ENCODE measurements at places on chromosomes 12 and 14.

DNA sequence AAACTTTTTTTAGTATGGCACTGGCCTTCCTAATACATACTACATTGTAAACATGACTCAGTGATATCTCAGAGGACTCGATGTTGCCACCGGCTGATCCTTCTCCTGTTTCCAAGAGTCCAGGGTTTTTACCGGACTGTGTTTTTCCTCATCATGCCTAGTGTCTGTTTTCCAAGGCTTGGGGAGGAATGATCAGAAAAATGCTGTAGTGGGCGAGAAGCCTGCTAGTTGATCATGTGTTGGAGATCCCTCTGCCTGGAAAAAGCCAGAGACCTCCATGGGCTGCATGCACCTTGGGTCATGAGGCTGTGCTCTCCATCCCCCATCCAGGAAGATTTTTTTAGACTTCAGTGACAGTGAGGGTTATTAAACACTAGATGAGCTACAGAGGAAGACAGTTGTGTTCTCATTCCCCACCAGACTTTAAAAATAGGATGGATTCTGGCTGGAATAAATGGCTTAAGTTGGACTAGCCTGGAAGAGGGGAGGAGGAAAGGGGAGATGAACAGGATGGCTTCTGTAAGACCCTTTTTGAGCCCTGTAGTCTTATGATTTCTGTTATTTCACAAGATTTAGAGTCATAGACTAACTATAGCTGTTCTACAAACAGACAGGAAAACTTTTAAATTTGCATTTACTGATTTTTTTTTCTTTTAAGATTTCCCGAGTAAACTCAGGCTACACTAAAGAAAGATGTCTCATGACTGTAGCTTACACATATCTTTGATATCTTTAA lies 145.7 kb downstream of the SAMD4A start:
- no peak for DNase-seq

DNA sequence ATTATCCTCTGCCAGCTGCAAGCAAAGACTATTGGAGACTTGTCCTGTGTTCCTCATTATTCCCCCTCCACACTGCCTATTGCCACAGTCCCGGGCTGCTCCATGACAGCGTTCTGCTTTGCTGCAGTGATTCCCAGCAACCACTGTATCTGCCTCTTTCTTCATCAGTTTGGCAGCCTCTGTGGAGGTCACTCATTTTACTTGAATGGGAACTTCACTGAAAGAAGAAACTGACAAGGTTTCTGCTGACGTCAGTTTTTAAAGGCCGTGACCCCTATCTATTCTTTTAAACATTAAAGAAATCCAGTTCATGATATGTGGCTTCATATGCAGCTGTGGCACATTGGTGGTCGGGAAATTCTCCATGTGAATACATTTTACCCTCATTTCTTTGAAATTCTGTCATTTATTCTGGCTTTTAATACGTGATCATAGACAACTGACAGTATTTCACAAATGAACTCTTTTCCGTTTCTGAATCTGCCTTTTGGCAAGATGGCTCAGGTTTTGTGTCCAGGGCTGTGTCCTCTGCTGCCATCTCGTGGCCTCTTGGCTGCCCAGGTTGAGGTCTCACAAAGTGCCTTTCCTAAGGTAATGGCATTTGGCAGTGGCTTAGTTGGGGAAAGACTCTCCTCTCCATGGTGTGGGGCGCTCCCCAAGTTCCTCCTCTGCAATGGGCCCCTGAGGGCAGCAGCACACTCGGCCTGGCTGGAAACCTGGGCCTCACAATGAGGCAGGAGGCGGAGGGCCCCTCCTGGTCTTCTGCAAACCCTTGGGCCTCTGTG lies 5.8 kb downstream of the TMEM253 start:
- no peak for DNase-seq

DNA sequence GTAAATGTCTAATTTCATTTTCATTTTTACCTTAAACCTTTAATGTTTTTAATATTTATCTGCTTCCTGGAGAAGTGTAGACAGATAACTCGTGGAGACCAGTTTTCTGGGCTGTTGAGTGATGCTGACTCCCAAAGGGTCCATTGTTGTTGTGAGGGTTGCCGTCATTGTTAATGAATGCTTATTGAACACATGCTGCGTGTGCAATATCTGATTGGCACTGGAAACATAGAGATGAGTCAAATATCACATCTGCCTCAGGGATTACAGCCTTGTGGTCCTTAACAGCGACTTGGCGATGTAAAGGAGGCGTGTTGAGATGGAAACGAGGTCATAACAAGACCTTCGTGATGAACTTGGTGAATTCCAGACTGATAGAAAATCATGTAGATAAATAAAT lies 85.9 kb downstream of the FBXW8 start:
- no peak for DNase-seq

DNA sequence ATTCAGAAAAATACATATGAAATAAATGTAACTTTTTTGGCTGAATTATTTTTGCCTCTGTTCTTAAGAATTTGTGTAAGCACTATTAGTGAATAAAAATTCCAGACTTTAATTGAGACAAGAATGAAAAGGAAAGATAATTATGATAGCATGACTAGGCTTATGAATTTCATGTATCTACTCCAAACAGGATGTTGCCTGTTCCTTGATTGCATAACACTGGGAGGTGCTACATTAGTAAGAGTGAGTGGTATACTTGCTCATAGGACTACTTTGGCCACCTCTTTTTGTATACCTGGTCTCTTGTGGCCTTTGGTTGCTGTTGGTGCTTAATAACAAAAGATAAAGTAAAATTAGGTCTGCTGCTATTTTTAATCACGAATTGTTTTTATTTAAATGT lies 112.8 kb downstream of the NAV3 start:
- DNase-seq, result no peak

DNA sequence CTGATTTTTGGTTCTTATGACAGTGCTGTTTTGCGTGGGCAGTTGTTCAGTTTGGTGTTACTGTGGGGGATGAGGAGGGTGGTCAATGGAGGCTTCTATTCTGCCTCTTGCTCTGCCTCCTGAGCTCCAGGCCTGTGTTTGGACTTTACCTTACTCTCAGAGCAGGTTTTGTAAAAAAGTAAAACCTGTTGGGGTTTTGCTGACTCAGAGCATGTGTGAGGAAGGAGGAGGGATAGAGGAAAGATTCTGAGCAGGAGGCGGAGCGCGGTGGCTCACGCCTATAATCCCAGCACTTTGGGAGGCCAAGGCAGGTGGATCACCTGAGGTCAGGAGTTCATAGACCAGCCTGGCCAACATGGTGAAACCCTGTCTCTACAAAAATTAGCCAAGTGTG lies 6.7 kb downstream of the A2ML1 start:
- no peak for DNase-seq

DNA sequence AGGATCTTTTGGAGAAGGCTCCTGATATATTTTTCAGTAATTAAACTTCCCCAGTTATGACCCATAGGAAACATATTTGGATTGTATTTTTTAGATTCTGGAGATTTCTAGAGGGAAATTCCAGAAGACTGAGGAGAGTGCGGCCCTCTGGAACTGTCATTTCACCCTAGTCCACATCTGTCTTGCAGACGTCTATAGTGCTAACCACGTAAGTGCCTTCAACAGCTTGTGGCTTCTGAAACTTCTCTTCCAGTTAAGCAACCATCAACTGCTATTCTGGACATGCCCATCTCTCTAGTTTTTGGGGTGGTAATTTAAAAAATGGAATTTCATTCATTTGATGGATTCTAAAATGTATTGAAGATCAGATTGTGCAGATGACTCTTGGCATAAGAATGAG lies 1098.8 kb downstream of the TMEM121 start:
- no peak for DNase-seq

GRCh38 chr12:113292091-113292490 lies 42.8 kb downstream of the SLC8B1 start:
- no peak for DNase-seq

DNA sequence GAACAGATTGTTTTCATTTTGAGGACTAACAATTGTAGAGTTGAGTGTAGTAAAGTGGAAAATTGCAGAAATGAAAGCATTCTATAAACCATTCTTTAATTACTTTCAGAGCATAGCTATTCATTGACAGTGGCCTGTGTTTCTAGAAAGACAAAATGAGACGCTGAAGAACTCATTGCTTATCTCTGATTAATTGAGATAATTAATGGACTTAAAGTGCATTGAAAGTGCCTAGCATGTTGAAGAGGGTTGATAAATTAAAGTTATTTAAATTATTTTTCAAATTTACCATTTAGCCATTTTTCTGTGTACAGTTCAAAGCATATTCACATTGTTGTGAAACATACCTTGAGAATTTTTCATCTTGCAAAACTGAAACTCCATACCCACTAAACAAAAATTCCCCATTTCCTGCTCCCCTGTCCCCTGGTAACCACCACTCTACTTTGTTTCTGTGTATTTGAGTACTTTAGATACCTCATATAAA lies 57.4 kb downstream of the DAAM1 start:
- DNase-seq, result no peak
